Colonic mucosa (tissue), 4 donors: ENCODE measurements at places on chromosomes 2 and 18. TPM values are rescaled to one million over a fixed set of nuclear protein-coding genes. Genes with fewer than 3 reads are reported as not detected.

The TFCP2L1 gene
- total RNA-seq = 54.2 TPM

The PROM2 gene
- 63.4 TPM for total RNA-seq

The DUSP2 gene
- total RNA-seq = 1.6 TPM

The CXCR1 gene
- 0.13 TPM for total RNA-seq

The CNTNAP5 gene
- 0.35 TPM for total RNA-seq

The CYB5A gene
- 107 TPM for total RNA-seq

The GCC2 gene
- 57.9 TPM for total RNA-seq
